Activated naive CD4-positive, alpha-beta T cell treated with anti-CD3 and anti-CD28 coated beads, Interleukin-2, amount 50 U/mL, for 16 hours (primary cell): ENCODE measurements at places on chromosomes 2 and 18.

GRCh38 chr2:133642791-133643191 lies 74.5 kb upstream of the NCKAP5 start:
- DNase-seq, result no peak

DNA sequence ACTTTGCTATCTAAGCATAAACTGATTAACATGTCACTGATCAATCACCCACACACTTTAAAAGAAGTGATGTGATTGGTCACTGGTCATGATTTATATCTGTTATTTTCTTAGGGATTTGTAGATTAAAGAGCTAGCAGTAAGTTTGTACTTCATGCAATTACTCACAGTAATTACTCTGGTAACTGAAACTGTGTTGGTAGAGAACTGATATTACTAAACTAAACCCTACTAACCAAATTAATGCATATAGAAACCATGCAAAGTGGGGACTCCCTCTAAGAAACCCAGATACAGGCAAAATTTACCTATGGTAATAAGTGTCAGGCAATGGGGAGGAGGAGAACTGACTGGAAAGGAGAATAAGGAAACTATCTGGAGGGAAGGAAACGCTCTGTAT lies 44.8 kb upstream of the C2orf15 start:
- DNase-seq, result no peak

DNA sequence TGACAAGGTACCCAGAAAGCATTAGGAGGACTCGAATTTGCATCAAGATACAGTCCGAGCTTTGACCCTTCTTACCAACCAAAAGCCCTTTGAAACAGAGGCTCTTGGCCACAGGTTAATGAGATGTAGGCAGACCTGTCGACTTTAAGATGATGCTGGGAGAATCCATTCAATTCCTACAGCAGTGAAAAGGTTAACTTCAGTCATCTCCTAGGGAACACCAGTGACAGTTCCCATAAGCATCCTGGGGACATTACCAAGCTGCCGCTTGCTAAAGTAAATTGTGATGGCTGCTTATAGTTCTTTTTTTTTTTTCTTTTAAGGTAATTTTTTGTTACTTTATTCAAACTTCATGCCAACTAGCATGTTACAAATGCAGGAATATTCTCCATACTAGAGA lies 379.3 kb downstream of the SOX11 start:
- DNase-seq, result no peak

GRCh38 chr2:229868794-229869193 lies 53.0 kb downstream of the TRIP12 start:
- DNase-seq, result no peak

DNA sequence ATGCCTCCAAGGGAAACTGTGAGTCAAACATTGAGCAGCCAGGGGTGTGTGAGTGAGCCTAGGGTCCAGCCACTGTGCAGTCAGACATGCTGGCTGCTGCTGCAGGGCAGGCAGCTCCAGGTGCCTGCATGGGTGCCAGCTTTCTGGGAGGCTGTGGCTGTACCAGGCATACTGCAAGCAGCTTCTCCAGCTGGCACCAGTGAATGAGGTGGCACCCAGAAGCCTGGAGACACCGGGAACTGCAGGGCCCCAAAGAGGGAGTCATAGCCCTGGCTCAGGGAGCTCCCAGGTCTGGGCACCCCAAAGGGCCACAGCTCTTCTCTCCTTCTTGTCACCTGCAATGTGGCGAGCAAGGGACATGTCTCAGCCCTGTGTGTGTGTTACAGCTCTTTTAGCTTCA lies 283.2 kb downstream of the RPRM start:
- no peak for DNase-seq

GRCh38 chr2:2787301-2787907 lies 456.3 kb upstream of the MYT1L start:
- no peak for DNase-seq

- DNase-seq, result no peak
Observed at GRCh38 chr18:26746398-26746797, 119.1 kb downstream of the AQP4 start.

- no peak for DNase-seq
Observed at GRCh38 chr2:239881561-239882320, 143.4 kb downstream of the NDUFA10 start.

DNA sequence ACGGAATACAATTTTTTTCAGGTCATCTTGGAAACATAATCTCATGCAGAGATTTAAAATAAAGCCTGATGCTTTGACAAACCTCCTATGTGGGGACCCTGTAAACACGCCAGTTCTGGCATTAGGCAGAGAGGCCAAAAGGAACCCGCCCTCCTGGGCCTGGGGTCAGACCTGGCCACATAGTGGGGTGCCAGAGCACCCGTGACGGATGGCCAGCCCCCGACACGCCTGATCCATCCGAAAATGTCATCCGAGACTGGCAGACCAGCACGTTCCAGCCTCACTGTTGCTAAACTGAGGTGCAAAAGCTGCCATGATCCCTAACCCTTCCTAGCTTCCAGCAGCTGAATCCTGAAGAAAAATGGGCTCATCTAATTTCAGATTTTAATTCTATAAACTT lies 222.6 kb upstream of the SALL3 start:
- DNase-seq, result no peak

DNA sequence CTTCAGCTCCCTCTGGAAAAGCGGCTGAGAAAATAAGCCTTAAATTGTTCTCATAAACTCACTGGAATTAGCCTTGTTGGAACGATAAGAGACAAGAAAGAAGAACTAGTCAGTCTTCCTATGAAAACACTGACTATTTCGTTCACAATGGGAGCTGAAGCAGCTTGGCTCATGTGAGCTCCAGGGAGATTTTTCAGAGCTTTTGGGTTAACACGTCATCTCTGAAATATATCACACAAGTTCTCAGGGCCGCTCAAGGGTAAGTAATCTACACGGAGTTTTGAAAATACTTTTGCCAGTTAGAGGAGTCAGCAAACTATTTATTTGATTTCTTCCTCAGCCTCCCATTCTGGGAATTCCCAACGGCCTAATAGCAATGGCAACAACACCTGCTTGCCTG lies 316.2 kb upstream of the MGAT5 start:
- no peak for DNase-seq

GRCh38 chr2:144582651-144583380 lies 62.9 kb upstream of the ZEB2 start:
- DNase-seq, result no peak

DNA sequence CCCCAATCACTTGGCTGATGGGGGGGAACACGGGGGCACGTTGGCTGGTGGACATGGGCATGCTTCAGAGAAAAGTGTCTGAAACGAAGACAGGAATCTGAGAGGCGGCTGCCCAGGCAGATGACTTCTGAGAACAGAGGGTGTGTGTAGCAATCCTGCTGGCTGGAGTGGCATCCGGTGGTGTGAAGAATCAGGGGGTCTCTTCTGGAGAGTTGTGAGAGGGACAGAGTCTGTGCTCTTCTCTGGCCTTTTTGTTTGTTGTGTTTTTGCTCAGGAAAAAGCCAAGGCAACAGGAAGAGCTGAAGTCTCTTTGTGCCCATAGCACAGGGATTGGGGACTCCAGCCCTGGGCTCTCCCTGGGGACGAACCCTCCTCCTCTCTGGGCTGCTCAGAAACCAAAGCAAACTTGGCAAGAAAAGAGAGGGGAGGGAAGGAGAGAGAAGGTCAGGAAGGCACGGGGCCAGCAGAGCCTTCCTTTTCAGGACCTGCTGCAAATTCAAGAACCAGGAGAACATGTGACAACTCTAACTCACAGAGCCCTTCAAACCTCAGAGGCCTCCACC lies 97.0 kb upstream of the SMAD2 start:
- DNase-seq, result no peak

GRCh38 chr2:239502430-239503186 lies 101.8 kb upstream of the HDAC4 start:
- no peak for DNase-seq
